ENCODE measurements at places on chromosomes 3 and 15. TPM values are rescaled to one million over a fixed set of nuclear protein-coding genes. Genes with fewer than 3 reads are reported as not detected.

GRCh38 chr15:61309031-61309511 is 80.0 kb upstream of the RORA start:
- no peak for DNase-seq

- DNase-seq, result no peak
Observed at GRCh38 chr3:144129536-144130214, 158.1 kb downstream of the DIPK2A start.

- DNase-seq, result no peak
Observed at GRCh38 chr15:52796753-52797520, 6.8 kb upstream of the ONECUT1 start.

DNA sequence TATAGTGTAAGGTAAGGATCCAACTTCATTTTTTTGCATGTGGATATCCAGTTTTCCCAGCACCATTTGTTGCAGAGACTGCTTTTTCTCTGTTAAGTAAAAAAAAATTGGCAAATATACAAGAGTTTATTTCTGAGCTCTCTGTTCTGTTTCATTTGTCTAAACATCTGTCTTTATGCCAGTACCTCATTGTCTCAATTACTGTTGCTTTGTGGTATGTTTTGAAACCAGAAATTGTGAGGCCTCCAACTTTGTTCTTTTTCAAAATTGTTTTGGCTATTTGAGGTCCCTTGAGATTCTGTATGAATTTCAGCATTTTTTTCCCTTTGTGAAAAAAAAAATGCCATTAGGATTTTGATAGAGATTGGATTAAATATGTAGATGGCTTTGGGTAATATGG is 150.5 kb downstream of the MINAR1 start:
- DNase-seq, result no peak

- DNase-seq, result no peak
Observed at GRCh38 chr3:195701042-195701915, 19.5 kb upstream of the MUC20 start.

GRCh38 chr3:149118724-149119123 is 10.7 kb upstream of the HPS3 start:
- no peak for DNase-seq

Gene EPHB3
- total RNA-seq, result 0.65 TPM

Gene RASGRP1
- 0.28 TPM for total RNA-seq

DNA sequence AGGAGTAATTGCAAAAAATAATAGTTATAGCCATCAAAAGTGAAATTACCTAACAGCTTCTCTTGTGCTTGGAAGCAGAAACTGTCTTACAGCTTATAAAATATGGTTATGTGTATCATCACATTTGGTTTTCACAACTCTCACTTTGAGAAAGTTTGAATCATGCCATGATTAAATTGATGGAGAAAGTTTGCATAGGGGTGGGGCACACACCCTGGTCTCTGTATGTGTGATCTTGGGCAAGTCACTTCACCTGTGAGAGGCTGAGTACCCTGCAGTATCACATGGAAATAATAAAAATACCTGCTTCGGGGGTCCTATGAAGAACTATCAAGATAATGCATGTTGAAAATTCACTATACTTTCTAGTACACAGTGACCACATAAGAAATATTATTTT is 471.4 kb downstream of the RAP2B start:
- no peak for DNase-seq

- no peak for DNase-seq
Observed at GRCh38 chr15:96268442-96269204, 61.9 kb upstream of the NR2F2 start.

GRCh38 chr3:115418583-115418982 is 204.7 kb upstream of the GAP43 start:
- no peak for DNase-seq

Gene CFAP91
- total RNA-seq, result 0.55 TPM

Gene SCAANT1
- total RNA-seq, result not detected
